ENCODE measurements at places on chromosomes 5 and 9.

DNA sequence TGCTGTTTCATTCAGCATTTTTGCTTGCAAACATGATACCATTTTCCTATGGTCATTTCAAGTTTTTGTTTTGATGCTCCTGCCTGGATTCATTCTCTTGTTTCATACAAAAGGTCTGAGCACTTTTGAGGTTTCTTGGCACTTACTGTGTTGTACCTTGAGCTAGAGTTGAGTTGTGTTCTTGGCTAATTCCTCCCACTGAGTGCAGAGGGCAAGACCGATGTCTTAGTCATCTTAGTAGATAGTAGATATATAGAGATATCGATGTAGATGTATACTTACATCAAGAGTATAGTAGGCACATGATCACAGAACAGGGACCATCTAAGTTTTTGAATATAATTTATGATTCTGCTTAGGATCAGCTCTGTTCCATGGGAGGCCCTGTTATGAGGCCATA, 366.6 kb downstream of the OSTF1 start:
- no peak for ATAC-seq

GRCh38 chr5:135318037-135318436, 81.0 kb downstream of the MACROH2A1 start:
- no peak for ATAC-seq

DNA sequence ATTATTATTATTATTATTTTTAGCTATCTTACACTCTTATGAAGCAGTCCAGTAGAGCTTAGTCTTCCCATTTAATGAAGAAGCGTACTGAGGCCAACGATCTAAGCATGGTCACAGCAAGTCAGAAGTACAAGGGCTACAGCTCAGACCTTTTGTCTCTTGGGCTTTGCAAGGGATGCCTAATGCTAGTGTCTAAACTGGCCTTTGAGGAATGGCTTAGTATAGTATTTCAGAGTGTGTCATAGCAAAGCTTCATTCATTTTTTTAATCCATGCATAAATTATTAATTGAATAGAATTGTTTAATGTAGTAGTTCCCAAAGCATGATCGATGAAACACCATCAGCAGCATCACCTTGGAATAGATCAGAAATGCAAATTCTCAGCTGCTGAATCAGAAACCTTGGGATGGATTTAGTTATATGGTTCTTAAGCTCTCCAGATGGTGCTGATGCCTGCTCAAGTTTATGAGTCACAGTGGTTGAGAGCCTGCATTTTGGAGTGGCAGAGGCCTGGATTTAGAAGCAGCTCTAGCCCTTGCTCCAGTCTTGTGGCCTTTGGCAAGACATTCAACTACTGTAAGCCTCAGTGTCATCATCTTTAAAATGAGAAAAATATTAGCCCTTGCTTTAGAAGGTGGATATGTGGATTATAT, 6.1 kb downstream of the IL12B start:
- ATAC-seq: no peak

GRCh38 chr5:61926911-61927310, 379.1 kb upstream of the KIF2A start:
- ATAC-seq: no peak

DNA sequence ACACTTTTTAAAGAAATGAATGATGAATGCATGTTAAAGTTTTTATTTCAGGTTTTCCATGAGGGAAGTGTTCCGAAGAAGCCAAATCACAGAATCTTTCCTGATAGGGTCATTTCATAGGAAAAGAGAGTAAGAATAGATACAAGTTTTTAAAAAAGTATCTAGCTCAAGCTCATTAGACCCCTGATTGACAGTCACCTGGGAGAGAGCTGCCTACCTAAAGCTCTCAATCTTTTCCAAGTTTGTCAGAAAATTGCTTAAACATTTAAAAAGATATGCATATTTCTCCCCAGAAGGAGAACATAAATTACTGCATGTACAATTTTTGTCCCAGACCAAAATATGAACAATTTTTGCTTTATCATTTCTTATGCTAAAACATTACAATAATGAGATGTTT, 47.9 kb upstream of the CHSY3 start:
- no peak for ATAC-seq

GRCh38 chr5:94374336-94374735, 244.1 kb downstream of the KIAA0825 start:
- ATAC-seq: no peak
